ENCODE measurements at places on chromosomes 12 and 14.

- no peak for DNase-seq
Measured at GRCh38 chr12:112741106-112741505, 50.4 kb upstream of the RPH3A start.

GRCh38 chr14:72892103-72892878, 1.6 kb downstream of the DPF3 start:
- DNase-seq, result no peak

- DNase-seq, result no peak
Measured at GRCh38 chr14:46581036-46581671, 70.4 kb downstream of the RPL10L start.

GRCh38 chr12:49750027-49750995, 9.0 kb downstream of the TMBIM6 start:
- DNase-seq, result no peak

DNA sequence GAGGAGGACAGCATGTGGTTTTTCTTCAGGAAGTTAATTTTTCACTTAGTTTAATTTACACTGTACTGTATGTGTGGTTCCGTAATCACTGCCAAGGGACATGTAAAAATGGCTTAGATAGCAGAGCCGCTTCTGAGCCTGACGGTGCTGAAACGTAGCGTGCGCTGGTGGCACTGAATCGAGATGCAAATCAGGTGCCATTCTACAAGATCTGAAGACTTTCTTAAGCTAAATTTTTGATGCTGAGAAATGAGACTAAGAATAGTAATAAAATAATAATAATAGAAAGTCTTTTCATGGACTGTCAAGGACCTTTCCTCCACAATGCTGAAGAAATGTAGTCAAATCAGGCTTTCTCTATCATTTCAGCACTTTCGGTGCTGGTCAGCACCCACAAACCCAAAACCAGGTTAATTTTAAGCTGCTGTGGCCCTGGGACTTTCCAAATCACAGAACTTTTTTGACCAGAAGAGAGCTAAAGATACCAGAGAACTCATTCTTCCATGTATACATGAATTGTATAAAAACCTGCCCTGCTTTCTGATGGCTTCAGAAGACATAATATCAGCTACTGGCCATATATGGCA, 183.3 kb upstream of the LMO3 start:
- DNase-seq, result no peak

GRCh38 chr12:47851303-47851952, 31.7 kb upstream of the HDAC7 start:
- DNase-seq, result no peak

- no peak for DNase-seq
Measured at GRCh38 chr12:56957229-56958052, at the start of gene RDH16. RDH16 (minus strand) TSS chr12:56957608; CDS start chr12:56957462, 146 bp downstream.

- DNase-seq, result no peak
Measured at GRCh38 chr12:2183556-2184541, 131.1 kb downstream of the CACNA1C start.

DNA sequence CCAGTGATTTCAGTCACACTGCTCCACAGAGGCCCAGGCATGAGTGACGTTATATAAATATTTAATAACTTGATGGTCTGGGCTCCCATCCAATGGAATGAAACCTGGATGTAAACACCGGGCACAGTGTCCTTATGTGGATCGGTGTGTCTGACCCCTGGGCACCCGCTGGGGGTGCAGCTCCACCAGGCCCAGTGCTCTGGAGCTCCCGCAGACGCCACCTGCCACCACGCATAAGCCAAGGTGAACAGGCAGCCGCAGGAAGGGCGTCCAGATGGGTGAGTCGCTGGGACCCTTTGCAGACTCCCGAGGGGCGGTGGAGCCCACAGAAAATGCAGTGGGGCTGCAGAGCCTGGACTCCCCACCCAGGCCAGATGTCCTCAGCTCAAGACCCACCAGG, 121.6 kb downstream of the SCARB1 start:
- no peak for DNase-seq

GRCh38 chr12:2137711-2138110, 84.9 kb downstream of the CACNA1C start:
- DNase-seq, result no peak
